Left forelimb (tissue), 1 donor: ENCODE measurements at places on chromosomes 1 and 21.

DNA sequence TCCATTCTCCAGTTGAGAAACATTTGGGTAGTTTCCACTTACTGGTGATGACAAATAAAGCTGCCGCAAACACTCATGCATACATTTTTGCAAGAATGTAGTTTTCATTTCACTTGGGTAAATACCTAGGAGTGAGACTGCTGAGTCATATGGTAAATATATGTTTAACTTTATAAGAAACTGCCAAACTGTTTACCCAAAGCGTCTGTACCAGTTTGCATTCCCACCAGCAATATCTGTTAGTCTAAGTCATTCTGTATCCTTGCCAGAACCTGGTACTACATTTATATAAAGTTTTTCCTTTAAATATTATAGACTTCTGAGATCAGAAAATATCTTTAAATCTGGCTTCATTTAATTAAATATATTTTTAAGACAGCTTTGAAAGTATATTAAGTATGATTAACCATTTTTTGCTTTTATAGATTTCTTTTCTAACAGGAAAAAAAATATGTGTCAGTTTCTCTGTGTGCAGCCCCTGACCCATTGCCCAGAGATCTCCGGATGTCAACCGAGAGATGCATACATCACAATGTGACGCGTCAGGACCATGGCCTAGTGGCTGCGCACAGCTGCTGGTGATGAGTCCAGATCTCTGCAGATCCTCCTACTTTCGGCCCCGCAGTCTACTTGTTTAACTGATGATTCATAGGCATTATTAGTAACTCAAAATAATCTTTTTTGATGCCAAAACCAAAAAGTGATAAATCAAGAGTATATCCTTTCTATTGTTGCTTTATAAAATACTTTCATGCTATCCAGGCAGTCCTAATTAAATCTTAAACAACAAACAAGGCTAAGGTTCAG lies 227.1 kb upstream of the MAP1LC3C start:
- DNase-seq, result no peak

DNA sequence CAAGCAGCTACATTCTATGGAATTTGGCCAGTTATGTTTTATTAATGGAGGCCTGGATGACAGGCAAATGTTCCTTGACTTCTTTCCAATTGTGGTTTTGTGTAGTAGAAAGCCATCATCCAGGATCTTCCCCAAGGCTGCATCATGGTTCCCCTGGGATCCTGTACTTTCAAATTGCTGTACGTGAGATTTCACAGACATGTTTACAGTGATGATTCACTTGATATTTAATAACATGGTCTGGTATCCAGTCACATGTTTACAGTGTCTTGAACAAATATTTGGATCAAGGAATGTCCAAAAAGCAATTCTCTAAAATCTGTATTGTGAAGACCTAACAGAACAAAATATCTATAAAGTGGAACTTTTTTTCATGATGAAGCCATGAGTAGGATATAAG lies 68.3 kb upstream of the ST6GALNAC3 start:
- DNase-seq, result no peak

DNA sequence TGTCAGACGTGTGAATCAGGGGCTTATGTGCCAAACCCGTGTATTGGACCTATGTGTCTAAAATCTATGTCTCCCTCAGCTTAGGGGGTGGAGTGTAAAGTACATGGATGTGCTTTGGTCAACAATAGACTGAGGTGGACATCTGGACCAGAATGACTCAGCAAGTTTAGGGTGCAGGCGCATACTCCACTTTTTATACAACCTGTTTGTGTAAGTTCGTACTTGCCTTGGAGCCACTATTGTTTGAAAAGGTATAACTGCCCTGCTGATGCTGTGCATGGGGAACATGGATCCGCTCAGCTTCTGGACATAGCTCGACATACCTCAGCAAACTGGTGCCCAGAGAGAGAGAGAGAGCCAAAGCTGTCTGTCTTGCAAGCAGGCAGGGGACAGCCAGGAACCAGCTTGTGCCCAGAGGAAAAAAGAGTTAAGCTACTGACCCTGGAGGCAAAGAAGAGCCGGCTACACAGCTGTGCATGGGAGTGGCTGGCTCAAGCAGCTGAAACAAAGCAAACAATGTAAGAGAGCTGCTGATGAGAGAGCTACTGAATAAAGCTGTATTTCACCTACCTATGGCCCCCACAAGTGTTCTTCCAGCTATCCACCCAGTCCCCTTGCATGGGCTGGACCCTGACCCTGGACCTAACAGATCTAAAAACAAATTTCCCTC lies 41.2 kb downstream of the GJA5 start:
- DNase-seq, result no peak

DNA sequence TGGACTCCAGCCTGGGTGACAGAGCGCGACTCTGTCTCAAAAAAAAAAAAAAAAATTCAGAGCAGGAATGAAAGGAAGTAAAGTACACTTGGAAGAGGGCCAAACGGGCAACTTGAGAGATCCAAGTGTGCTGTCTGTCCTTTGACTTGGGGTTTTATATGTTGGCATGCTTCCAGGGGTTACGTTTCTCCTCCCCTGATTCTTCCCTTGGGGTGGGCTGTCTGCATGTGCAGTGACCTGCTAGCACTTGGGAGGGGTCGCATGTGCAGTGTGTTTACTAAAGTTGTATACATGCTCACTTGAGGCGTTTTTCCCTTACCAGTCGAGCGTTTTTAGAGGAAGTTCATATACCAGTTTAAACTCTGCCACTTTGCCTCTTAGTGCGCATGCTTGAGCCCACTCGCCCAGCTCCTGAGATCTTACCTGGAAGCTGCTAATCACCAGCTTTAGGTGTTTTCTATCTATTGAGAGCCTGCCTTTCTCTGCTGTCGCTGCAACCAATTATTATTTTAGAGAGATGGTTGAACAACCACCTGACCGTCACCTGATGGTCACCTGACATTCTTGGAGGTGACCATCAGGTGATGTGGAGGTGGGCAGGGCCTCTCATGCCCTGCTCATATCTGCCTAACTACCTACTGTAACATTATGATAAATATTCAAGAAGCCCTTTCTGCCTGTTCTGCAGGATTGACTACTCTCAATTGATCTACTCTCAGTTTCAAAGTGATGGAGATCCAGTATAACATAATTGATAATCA lies 140.1 kb downstream of the MACF1 start:
- DNase-seq, result no peak

- peak; percentile 72 for DNase-seq
Observed at GRCh38 chr1:113912594-113913311, 7.6 kb downstream of the DCLRE1B start.

DNA sequence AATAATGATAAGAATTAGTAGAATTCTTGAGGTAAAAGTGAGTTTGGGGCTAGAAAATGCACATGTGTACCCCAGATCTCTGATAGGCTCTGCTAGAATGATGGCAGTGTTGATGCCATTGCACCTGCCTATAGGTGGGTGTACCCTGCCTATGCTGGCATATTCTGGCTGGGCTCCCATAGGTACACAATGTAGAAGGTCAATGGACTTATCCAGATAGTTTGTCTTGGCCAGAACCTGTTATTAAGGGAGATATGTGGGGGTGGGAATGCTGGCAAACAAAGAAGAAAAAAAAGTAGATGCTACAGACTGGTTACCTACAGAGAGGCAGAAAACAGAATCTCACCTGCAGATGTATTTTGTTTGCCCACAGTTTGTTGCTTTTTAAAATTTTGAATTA lies 14.1 kb upstream of the KLHDC8A start:
- DNase-seq, result no peak

DNA sequence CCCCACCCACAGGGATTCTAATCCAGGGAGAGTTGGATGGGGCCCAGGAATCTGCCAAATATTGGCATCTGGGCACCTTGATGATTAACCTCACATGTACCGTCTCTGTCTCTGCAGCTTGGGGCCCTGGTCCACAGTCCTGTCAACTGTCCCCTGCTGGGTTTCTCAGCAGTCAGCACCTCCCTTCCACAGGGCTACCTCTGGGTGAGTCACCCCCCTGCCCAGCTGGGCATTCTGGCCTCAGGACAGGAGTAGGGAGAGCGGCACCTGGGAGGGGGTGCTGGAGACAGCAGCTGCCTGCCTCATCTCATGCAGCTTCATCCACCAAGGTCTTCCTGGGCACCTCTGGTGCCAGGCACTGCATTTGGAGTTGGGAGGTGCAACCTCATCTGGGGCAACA lies 100.6 kb upstream of the ACTL8 start:
- no peak for DNase-seq

- DNase-seq, result no peak
Observed at GRCh38 chr1:10108948-10109708, 76.4 kb downstream of the UBE4B start.

DNA sequence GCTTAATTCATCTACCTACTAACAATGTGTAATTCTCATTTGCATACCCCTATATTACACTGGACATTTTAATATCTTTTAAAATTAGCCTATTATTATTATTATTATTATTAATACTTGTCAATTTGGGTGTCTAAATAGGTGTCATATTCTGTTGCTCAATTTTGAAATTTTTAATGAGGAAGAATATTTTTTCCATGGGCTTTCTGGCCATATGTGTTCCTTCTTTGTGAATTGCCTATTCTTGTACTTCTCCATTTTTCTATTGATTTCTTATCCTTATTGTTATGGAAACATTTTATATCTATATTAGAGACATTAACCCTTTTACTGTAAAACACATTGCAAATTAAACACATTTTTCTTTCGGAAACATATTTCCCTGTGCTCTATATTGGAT lies 6.4 kb upstream of the NIBAN1 start:
- DNase-seq, result no peak

- peak; percentile 9 for DNase-seq
Observed at GRCh38 chr1:228510101-228510802, 23.1 kb downstream of the RNF187 start.

GRCh38 chr1:212615201-212615470 lies 6.6 kb downstream of the ATF3 start:
- no peak for DNase-seq

DNA sequence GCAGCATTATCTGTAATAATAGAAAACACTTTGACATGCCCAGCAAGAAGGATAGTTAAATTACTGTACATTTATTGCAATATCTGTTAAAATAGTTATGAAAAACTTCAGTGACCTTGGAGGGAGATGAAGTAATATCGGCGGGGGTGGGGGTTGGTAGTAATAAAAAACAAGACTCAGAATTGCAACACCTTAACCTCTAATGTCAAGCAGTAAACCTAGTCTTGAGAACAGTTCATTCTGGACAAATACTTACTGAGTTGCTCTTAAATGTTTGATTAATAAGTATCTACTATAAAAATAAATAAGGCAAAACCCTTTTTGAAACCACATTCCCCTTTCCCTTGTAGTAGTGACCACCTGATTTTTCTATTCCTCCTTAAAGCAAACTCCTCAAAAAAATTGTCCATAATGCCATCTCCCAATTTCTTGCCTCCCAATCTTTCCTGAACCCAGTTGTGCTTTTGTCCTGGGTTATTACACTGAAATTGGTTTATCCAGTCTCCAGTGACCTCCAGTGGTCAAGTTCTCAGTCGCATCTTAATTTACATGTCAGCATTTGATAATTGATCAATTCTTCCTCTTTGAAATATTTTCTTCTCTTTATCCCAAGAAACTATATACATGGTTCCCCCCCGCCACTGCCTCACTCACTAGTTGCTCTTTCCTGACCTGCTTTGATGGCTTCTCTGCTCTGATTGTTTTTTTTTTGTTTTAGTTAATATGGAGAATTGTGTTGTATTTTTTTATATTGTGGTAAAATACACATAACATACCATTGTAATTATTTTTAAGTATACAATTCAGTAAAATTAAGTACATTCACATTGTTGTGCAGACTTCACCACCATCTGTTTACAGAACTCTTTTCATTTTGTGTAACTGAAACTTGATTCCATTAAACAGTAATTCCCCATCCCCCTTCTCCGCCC lies 36.8 kb downstream of the RAP1A start:
- DNase-seq, result no peak

DNA sequence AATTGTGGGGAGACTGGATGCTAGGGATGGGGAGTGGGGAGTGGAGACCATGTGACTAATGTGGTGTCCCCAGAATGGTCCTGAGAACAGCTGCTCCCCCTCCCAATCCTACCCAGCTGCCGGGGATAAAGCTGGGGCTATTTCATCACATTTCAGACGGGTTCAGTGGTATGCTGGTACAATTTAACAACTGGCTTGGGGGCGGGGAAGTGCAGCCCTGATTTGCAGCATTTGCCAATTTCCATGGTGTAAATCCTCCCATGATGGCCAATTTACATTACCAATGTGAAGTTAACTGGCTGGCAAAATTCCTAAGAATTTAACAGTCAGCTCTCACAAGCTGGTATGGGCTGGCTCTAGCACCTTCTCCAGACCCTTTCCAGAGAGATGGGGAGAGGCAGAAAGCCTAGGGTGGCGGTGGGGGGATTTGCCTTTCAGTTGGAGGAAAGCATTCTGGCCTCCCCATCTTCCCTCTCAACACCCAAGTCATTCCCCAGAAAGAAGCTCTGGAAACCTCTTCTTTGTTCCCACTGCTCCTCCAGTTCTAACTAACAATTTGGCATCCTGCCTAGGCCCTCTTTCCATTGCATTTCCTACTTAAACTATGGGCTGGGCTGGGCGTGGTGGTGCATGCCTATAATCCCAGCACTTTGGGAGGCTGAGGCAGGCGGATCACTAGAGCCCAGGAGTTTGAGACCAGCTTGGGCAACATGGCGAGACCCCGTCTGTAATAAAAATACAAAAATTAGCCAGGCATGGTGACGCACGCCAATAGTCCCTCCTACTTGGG lies 11.3 kb upstream of the ADGRB2 start:
- DNase-seq, result no peak

GRCh38 chr21:29155118-29155932 lies 24.9 kb downstream of the MAP3K7CL start:
- DNase-seq, result no peak

DNA sequence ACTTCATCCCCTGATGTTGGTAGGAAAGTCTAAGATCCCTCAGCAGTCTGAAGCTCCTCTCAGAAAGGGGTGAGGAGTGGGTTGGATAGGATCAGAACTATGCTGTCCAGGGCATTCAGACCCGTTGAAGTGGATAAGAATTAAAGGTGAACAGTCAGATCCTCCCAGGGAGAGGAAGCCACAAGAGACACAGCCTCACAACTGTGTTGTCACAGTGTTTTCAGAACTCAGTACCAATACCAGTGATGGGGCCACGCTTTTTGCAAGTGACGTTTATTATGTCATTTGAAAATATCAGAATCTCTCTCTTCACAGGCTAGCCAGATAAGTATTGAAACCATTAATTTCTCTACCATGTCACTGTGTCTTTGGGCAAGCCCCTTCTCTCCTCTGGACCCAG lies 15.4 kb upstream of the EPS15 start:
- no peak for DNase-seq

GRCh38 chr1:208531003-208531750 lies 287.0 kb upstream of the PLXNA2 start:
- DNase-seq, result no peak

DNA sequence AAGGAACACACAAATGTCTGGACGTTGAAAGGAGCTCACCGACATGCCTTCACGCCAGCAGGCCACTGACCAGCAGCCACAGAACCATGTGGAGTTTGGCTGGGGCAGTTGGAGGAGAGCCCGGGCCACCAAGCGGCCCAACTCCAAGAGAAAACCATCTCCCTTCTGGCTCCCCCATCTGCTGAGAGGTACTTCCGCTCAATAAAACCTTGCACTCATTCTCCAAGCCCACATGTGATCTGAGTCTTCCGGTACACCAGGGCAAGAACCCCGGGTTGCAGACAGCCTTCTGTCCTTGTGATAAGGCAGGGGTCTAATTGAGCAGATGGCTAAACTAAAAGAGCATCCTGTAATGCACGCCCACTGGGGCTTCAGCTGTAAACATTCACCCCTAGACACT lies 24.4 kb downstream of the RGS4 start:
- no peak for DNase-seq
